ENCODE measurements at places on chromosomes 2 and 18.

GRCh38 chr2:217662984-217663602, 339.7 kb downstream of the TNS1 start:
- DNase-seq: no peak

DNA sequence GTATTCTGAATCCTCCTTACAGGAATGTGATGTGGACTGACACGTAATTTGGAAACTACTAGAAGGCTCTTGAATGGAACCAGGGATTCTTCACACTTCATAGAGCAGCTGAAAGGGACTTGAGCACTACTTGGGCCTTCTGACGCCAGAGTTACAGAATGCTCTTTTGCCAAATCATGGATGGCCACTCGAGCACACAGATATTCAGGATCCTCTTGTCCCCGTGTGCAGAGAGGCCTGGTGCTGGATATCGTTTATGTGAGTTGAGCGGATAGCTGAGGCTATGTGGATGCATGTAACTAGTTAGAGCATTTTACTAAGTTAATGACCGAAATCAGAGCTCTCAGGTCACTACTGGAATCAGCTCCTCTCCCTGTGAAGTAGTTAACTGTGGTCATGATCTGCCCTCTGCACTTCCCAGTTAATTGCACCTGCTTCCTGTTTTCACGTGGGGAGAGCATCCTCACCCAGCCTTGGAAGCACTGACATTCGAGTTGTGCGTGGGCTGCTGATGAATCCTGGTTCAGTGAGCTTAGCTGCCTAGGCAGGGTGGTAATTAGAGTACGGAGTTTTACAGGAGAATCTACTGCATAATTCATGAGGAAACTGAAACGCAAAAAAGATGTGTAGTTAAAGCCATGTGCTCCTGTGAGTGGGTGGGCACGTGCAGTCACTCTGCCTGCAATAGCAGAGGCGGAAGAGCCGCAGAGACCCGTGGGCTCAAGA, 5.2 kb upstream of the TPO start:
- DNase-seq: no peak

GRCh38 chr2:98020516-98020915, 24.8 kb upstream of the TMEM131 start:
- no peak for DNase-seq

- no peak for DNase-seq
Measured at GRCh38 chr18:3885209-3885792, 435.3 kb downstream of the TGIF1 start.
